ENCODE measurements at places on chromosomes 5 and 9.

- DNase-seq, result no peak
These were observed 634.9 kb upstream of the ZNF608 start for GRCh38 chr5:125381290-125381689.

DNA sequence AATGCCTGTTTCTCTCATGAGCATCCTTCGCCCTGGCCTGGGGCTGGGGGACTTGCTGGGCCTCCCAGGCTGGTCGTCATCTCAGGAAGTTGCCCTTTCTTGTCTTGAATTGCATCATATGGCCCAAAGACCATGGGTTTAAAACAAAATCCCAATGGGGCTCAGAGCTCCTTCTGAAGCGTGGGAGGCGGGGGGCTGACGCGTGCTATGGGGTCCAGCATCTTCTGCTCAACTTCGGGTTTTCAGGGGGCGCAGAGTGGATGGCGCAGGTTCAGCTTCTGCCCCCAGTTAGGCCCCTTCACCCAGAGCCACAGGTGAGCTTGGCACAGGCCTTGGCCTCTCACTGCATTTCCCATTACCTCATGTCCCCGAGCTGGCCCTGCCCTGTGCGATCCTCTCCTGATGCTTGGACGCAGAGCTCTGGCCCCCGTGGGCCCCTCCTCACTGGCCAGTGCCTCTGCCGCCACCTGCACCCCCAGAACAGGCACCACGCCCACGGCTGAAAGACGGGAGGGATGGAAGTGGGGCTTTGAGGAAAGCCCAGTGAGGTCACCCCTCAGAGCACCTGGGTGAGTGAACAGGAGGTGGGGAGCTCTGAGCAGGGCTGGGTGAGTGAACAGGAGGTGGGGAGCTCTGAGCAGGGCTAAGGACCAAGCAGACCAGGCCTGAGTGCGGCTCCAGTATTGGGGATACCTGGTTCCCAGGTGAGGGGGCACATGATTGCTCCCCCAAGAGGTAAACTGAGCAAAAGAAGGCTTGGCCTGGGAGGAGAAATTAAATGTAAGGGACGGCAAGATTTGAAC, 56.0 kb downstream of the TRIP13 start:
- DNase-seq, result no peak

DNA sequence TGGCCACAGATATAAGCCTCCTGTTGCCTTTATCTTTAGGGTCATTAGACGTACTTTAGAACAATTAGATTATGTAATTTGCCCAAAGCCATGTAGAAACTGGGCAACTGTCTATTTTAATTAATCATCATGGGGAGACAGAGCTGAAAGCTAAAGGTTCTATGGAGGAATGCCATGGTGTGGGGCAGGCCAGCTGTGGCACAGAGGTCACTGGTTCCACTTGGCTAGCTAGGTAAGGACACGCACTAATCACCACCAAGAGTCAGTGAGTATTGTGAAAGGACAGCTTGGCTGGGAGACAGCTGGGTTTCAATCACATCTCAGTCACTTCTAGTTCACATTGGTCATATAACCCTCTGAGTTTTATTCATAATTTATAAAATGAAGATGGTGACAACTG, 81.7 kb downstream of the HMHB1 start:
- DNase-seq, result no peak

- DNase-seq, result no peak
These were observed 119.7 kb downstream of the CETN3 start for GRCh38 chr5:90289837-90290236.

GRCh38 chr9:123046406-123047195, 13.1 kb downstream of the GPR21 start:
- DNase-seq, result no peak

GRCh38 chr9:102700936-102701335, 294.2 kb upstream of the CYLC2 start:
- no peak for DNase-seq

GRCh38 chr9:20369391-20369790, 252.9 kb downstream of the MLLT3 start:
- no peak for DNase-seq

- no peak for DNase-seq
These were observed 76.1 kb downstream of the FNIP1 start for GRCh38 chr5:131720714-131721113.

DNA sequence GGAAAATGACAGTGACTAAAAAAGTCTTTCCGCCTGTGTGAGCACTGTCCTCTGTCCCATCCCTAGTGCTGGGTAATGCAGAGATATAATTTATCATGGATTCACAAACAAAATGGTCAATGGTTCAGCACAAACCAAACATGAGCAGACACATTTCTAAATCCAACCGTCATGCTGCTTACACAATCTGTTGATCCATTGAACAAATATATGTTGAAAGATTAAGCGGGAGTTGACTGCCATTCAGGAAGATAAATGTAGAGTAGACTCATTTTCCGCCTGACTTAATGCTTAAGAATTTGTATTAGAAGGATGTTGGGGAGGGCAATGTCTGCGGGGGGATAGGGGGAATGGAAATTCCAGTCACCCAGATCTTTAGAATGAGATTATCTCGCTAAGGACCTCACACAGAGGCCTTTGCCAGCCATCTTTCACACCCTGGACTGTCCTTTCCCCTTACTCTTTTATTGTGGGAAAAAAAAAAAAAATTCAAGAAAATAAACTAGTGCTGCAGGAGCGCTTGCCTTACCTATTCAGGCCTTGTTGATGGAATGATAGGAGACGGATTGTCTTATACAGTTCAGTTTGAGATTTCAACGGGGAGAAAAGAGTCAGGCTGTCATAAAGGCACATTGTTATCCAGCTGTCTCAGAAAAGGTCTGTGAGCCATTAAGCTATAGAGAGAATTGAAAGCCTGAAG, 153.7 kb downstream of the TLE1 start:
- DNase-seq, result no peak

GRCh38 chr5:78671609-78672008, 23.0 kb upstream of the LHFPL2 start:
- no peak for DNase-seq

GRCh38 chr5:169429044-169429443, 128.1 kb upstream of the SLIT3 start:
- no peak for DNase-seq

- DNase-seq, result no peak
These were observed 30.6 kb downstream of the EDIL3 start for GRCh38 chr5:84354101-84354500.

GRCh38 chr9:77561331-77562018, 86.6 kb downstream of the GNA14 start:
- no peak for DNase-seq

DNA sequence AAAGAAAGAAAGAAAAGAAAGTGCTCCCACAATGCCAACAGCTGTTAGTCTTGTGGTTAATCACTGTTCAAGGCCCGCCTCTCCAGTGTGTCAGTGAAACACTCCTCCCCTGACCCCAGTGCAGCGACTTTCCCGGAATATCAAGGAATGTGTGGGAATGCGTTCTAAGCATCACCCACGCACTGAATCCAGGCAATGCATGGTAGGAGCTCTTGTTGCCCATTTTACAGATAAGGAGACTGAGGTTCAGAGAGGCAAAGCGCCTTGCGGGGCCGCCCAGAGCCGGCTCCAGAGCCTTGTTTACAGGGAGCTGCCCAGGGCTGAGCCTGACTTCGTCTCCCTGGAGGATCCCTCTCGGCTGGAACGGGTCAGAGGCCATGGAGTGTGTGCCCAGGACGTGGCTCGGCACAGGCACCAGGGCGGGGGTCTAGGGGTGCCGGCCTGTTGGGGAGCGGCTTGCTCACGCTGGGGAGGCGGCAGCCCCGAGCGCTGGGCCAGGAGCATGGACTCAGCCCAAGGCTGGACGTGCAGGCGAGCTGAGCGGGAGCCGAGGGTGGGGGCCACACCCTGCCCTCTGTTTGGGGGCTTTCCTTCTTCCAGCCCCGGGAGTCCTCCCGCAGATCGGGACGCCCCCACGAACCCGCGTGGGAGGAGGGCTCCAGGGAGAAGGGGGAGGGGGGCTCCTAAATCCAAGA, 823 bp downstream of the ST6GALNAC6 start:
- no peak for DNase-seq

- no peak for DNase-seq
These were observed 12.2 kb upstream of the TEX48 start for GRCh38 chr9:114694146-114694545.

- no peak for DNase-seq
These were observed 9.9 kb upstream of the SPIN1 start for GRCh38 chr9:88378317-88378716.

GRCh38 chr5:64019746-64020145, 57.5 kb upstream of the HTR1A start:
- DNase-seq, result no peak

DNA sequence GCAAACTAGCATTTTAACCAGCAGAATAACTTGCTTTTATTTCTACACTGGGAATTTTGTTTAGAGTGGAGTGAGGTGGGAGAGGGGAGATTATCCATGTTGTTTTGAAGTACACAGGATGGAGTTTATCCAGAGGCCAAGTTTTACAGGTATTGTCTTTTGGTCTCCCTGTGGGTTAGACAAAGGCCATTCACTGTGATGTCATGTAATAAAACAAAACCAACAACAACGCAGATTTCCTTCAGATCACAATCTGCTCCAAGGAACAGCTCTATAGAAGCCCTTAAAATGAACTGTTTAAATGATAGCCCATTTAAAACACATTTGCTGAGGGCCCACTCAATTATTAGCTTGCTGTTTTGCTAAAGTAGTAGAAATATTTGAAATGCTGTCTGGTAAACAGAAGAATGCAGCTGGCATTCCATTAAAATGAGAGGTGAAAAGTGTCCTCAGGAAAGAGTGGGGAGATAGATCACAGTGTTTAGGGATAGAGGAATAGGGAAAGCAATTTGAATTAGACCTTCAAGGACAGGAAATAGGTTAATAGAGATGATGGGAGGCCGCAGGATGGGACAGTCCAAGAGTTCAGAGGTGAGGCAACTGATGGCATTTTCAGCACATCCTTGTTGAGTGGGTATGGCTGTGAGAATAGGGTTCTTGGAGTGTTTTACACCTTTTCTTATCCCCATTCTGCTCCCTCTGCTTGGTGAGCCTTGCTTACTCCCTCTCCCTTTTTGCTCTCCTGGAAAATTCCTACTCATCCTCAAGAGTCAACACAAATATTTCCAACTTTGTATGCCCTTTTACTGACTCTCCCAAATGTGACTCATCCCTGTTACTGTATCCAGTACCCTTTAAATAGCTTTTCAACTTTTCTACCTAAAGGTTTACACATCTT, 140.1 kb upstream of the NR3C1 start:
- DNase-seq, result no peak

DNA sequence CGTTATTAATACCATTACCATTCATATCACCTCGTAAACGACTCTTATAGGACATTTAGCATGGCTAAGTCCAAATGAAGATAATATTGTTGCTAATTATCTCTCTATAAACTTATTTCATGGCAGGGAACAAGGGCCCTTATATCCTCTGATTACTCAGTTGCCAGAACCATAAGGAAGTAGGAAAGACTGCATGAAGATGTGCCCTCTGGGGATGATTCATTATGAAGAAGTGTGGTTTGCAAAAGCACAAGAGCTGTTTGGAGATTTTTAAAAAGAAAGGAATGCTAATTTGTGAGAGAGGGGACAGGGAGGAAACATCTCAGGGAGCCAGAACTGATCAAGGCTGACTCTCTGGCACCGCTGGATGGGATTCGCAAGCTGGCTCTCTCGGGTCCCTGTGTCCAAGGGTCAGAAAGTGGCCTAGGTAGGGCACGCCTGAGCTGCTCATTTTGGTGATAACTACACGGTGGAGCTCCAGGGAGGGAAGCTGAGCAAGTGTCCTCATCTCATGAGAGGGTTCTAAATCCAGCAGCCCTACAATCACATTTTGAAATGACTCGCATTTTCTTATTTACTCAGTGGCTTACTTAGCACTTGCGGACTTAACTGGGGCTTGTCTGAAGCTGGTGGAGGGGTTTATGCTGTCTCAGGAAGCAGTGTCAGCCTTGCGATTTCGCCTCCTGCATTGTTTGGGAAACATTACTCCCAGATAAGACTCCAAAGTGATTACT, 136.8 kb downstream of the C5orf15 start:
- no peak for DNase-seq

DNA sequence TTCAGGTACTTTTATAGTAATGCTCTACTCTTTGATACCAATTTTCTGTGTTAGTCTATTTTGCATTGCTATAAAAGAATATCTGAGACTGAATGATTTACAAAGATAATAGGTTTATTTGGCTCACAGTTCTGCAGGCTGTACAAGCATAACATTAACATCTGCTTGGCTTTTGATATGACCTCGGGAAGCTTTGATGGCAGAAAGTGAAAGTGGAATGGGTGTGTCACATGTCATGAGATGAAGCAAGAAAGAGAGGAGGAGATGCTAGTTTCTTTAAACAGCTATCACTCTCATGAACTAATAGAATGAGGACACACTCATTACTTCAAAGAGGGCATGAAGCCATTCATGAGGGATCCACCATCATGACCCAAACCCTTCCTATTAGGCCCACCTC, 270.9 kb upstream of the IL12B start:
- no peak for DNase-seq

DNA sequence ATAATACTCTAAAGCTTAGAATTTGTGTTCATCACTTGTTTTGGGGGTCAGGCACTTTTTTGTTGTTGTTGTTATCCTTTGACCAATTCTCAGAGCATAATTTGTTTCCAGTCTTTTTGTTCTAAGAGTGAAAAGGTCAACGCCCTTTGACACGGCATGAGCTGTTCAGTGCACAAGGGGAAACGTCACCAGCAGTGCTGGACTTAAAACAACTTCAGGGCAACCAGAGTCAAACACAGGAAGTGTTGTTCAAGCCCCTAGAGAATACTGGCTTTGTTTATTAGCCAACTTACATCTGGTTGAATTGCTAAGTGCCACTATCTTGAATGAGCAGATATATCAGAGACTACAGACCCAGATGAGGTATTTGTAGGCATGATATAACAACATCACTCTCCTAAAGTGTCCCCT, 368.9 kb downstream of the TMEM161B start:
- DNase-seq, result no peak

GRCh38 chr5:179253730-179254129, 91.5 kb downstream of the ADAMTS2 start:
- peak; percentile 1 for DNase-seq

DNA sequence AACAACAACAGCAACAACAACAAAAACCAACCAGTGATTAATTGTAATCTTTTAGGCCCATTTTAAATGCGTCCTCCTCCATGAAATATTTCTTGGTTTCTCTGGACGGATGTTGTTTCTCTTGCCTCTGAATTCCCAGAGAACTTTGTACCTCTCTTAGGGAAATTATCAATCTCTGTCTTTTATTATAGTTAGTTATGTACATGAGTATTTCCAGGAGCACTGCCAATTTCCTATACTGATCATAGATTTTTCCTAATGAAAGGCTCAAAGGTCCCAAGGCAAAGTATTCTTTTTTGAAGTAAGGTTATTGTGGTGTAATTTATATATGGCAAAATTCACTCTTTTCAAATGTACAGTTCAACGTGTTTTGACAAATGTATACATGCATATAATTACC, 20.4 kb upstream of the PALM2AKAP2 start:
- DNase-seq, result no peak

GRCh38 chr5:39426746-39427105, 1.9 kb upstream of the DAB2 start:
- no peak for DNase-seq

- DNase-seq, result no peak
These were observed 75.4 kb upstream of the SELENOP start for GRCh38 chr5:42887097-42887496.

GRCh38 chr5:108003178-108003577, 332.4 kb upstream of the EFNA5 start:
- DNase-seq, result no peak

Data from stimulated activated naive CD8-positive, alpha-beta T cell treated with anti-CD3 and anti-CD28 coated beads, Interleukin-15, amount 100 ng/mL, for 72 hours (primary cell).